ENCODE measurements at places on chromosomes 5 and 9.

DNA sequence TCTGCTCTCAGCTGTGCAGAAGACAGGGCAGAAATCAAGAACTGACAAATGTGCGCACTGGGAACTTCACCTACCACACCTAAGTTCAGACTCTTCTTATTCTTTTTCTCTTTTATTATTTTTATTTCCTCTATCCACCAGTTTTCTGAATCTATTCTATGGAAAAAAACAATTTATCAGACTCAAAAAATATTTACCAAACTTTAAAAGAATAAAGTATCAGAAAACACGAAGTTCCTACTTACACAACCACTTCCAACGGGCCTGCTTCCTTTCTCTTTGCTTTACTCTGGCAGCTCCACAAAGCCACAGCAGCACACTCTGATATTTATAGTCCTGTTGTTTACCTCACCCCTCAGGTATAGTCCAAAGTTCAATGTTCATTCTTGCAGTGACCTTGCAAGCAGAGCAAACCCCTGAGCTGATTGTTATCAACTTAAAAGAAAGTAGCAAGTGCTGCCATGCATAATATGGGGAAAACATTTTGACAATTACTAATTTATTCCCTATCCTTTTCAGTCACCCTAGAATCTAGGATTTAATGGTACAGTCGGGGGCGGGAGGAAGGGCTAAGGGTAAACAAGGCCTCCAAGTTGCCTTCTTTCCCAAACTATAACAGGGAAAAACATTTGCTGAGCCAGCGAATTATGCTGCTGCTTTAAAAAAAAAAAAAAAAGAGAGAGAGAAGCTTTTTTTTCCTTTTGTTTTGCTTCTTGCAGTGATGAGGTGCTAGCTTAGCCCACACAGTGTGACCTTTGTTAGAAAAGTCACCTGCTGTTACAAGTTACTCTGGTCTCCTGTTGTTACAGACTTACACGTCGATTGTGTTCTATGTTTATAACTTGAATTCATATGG lies at the start of gene SELENOP:
SELENOP (minus strand) TSS at position 302 of the 856 bp plus-strand sequence. CDS start 3,539 bp downstream, outside the sequence.
- DNase-seq = no peak

DNA sequence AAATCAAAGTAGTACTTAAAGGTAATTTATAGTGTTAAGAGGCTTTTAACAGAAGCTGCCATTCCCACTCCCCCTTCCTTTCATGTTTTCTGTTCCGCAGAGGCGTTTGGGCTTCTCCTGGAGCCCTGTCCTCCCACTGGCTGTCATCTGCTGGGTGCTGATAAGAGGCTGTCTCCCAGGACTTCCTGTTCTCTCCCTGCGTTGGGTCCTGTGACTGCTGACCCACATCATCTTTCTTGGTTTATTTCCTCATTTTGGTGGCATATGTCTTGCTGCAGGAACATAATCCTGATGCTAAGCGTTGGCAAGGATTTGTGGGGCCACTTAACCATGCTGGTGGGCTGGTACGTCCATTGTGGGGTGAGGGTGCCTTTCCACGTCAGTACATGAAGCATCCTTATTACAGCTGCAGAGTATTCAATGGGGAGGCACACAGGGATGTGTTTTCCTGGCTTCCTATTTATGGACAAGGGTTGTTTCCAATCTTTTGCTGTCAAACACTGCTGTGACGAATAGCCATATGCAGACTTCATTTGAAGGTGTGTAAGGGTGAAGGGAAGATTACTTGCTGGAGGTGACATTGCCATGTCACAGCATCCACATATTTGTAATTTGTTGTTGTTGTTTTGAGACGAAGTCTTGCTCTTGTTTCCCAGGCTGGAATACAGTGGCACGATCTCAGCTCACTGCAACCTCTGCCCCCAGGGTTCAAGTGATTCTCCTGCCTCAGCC lies 22.3 kb upstream of the RNF130 start:
- no peak for DNase-seq

DNA sequence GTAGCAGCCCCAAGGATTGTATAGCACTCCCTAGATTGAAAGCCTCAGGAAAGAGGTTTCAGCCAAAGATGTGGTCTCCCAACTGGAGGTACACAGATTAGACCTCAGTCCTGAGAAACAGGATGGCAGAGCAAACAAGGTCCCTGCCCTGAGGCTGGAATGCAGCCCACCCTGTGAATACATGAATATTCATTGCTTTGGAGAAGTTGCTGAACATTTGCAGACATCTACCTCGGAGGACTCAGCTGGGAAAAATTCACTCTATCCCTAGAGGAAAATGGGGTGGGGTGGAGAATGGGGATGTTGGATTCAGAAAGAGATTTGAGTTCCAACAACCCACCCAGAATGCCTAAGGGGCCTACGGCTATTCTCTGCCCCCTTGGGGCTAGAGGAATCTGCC lies 129.4 kb downstream of the SLIT3 start:
- DNase-seq = no peak

- DNase-seq = no peak
Measured at GRCh38 chr5:164688437-164688836, 1183.0 kb downstream of the MAT2B start.

DNA sequence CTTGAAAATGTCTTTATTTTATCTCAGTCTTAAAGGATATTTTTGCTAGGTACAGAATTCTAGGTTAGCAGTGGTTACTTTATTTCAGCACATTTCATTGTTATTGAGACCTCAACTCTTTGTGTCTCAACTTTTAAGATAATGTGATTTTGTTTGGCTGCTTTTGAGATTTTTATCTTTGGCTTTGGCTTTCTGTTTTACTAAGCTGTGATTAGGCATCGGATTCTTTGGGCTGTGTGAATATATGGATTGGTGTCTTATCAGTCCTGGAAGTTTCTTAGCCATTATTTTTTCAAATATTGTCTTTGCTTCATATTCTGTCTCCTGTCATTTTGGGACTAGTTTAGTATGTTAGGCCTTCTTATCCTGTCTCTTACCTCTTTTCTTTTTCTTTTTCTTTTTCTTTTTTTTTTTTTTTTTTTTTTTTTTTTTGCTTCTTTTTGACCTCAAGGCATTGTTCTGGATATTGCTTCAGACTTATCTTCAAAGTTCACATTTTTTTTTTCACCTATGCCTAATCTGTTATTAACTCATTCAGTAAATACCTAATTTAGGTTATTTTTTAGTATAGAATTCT lies 20.1 kb upstream of the APC start:
- DNase-seq = no peak

- no peak for DNase-seq
Measured at GRCh38 chr9:36798350-36799065, 225.8 kb downstream of the MELK start.

- DNase-seq = no peak
Measured at GRCh38 chr9:133397370-133397769, 20.4 kb downstream of the REXO4 start.

- DNase-seq = no peak
Measured at GRCh38 chr9:82563094-82563493, 499.8 kb downstream of the RASEF start.

- DNase-seq = no peak
Measured at GRCh38 chr5:161847447-161847846, 473 bp upstream of the GABRA1 start.

- no peak for DNase-seq
Measured at GRCh38 chr9:38106488-38106887, 37.5 kb upstream of the SHB start.

- DNase-seq = no peak
Measured at GRCh38 chr5:93072831-93073459, 508.1 kb downstream of the NR2F1-AS1 start.
